Gastroesophageal sphincter (tissue), 4 donors: ENCODE measurements at places on chromosomes 12 and 14. TPM values are rescaled to one million over a fixed set of nuclear protein-coding genes. Genes with fewer than 3 reads are reported as not detected.

Gene KLHDC1
- 7.3 TPM for total RNA-seq

Gene BMP4
- total RNA-seq: 11.3 TPM

Gene DIO3
- 0.52 TPM for total RNA-seq

Gene LRP6
- total RNA-seq: 58.5 TPM

Gene OR4N2
- total RNA-seq: not detected

Gene NPFF
- not detected for total RNA-seq

Gene TBX3
- total RNA-seq: 8.3 TPM

Gene KRT79
- not detected for total RNA-seq
